ENCODE measurements at places on chromosomes 2 and 18.

- DNase-seq: no peak
These were observed 115.3 kb downstream of the BCL2L11 start for GRCh38 chr2:111236025-111236424.

DNA sequence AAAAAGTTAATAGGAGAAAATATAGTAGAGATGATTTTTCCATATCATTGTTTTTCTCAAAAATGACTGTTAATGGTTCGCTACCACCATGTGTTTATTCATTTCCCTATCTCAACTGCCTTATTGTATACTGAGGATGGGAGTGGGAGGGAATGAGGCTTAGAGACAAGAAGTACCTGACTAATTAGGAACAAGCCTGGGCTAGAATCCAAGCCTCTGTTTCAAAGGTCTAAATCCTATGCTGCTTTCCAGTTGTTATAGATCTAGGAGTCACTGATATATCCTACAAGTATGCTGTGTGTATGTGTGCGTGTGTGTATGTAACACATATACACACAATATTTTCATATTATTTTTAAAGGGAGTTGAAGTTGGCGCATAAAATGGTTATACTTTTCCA, 465.9 kb downstream of the EPHA4 start:
- no peak for DNase-seq

GRCh38 chr2:170652637-170653417, 62.3 kb upstream of the SP5 start:
- DNase-seq: no peak

DNA sequence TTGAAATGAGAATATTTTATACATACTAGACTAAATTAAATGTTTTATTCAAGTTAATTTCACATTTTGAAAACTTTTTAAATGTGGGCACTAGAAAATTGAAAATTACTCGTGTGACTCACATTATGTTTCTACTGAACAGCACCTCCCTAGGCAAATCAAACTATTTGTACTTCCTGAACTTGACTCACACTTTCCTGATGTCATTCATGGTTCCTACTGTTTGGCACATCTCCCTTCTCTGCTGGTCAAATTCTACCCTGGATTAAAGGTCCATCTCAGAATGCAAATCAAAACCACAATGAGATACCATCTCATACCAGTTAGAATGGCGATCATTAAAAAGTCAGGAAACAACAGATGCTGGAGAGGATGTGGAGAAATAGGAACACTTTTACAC, 16.7 kb downstream of the LHCGR start:
- no peak for DNase-seq

GRCh38 chr2:171615069-171615468, 72.2 kb upstream of the DYNC1I2 start:
- DNase-seq: no peak

All from T-helper 17 cell (primary cell).